Right renal pelvis (tissue), 4 donors: ENCODE measurements at places on chromosomes 4 and X.

DNA sequence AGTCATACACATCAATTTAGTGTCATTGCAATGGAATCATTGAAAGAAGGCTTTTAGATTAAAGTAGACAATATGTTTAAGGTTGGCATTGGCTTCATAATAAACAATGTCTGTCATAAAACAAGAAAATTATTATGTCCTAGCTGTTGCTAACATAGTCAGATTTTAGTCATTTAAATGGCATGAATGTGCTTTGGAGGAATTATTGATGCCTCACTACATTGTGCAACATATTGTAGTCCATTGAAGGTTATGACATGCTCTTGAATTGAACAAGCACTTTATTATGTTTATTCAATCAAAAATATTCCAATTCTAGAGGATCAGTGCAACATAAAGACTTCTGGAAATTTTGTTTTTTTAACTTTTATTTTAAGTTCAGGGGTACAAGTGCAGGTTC is 489.8 kb upstream of the AMOT start:
- no peak for DNase-seq

GRCh38 chr4:122749704-122750454 is 17.4 kb downstream of the BBS12 start:
- no peak for DNase-seq

- no peak for DNase-seq
Measured at GRCh38 chr4:121380776-121381462, at the start of gene QRFPR. Gene QRFPR (minus strand): TSS chr4:121381018. CDS start chr4:121380647, 371 bp downstream.

- no peak for DNase-seq
Measured at GRCh38 chr4:173765751-173766150, 235.7 kb upstream of the HAND2 start.

DNA sequence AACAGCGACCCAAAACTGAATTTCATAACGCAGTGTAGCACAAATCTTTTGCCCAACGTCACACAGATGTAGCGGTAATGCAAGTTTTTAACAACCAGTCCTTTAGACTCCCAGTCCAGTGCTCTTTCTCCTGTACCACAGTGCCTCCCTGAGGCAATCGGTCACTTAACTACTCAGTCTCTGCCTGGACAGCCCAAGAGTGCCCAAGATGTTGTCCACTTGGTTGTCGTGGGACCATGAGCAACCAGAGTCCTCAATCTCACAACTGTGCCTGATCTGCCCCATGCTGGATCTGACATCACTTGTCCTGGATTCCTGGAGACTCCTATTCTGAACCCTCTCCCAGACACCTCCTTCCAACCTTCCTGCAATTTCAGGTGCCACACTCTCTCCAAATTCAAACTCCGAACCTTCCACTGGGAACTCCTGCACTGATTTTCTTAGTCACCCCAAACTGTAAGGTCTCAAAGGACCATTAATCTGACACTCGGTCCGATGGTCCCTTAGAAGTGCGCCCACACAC is 702 bp downstream of the MMGT1 start:
- DNase-seq, result no peak

DNA sequence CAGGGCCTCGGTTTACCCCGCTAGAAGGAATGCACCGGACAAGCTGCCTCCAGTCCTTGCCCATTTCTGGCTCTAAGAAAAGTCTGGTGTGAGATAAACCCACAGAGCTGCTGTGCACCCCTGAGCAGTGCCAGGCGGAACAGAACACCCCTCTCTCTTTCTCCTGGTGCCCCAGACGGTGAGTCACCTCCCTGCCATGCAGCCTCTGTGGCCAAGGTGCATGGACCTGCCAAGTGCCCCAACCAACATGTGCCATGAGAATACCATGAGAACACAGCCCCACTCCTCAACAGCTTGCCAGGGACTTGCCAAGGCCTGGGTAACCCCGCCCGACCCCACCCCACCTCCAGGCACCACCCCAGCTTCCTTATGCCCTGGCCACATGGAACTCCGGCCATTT is 47.7 kb upstream of the MAN2B2 start:
- DNase-seq, result no peak

DNA sequence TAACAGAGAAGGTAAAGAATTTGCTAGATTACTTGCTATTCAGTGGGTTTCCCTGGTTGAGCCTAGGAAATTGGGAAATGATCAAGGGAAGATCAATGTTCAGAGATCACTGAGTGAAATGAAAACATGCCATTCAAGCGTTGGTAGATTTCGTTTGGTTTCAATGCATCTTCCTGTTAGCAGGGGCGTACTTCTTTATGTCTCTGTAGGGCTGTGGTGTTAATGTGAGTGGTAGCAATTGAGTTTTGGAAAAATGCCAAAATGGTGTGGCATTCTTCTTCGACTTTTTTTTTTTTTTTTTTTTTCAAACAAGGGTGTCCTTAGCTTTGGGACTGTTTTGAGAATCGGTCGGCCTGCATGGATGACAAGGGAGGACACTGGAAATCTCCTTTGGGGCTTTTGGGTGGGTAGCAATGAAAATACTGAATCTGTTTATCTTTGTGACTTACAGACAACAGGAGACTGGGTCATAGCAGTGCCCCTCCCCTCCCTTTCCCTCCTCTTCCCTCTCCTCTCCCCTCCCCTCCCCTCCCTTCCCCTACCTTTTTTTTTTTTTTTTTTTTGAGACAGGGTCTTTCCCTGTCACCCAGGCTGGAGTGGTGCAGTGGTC is 50.4 kb downstream of the SPRY1 start:
- no peak for DNase-seq

GRCh38 chrX:41516456-41516855 is 69.3 kb downstream of the NYX start:
- DNase-seq, result no peak

- no peak for DNase-seq
Measured at GRCh38 chr4:1810765-1811164, 17.7 kb downstream of the FGFR3 start.

GRCh38 chr4:23888421-23889319 is 1.2 kb downstream of the PPARGC1A start:
- no peak for DNase-seq

DNA sequence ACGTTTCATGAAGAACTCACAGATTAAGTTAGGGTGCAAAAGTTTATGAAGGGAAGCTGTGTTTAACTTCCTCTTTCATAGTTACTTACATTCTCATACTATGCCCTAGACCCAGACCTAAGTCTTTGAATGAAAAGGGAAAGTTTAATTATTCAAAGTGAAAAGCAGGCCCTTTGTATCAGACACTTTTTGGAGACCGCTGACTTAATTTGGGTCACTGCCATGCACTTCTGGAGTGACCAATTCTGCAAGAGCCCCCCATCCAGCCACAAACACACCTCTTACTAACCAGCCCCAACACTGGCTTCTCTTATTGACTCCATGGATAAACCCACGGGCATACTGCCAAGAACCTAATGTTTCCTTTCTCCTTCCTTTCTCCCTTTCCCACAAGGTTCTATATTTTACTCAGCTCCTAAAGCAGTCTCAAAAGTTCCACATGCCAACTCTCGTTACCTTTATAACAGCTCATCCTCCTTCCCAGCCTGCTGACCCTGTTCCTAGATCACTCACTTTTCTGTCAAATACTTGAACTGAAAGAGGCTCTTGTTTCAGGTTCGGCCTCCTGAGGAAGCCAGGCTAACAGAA is 34.5 kb downstream of the ABCE1 start:
- DNase-seq, result no peak

DNA sequence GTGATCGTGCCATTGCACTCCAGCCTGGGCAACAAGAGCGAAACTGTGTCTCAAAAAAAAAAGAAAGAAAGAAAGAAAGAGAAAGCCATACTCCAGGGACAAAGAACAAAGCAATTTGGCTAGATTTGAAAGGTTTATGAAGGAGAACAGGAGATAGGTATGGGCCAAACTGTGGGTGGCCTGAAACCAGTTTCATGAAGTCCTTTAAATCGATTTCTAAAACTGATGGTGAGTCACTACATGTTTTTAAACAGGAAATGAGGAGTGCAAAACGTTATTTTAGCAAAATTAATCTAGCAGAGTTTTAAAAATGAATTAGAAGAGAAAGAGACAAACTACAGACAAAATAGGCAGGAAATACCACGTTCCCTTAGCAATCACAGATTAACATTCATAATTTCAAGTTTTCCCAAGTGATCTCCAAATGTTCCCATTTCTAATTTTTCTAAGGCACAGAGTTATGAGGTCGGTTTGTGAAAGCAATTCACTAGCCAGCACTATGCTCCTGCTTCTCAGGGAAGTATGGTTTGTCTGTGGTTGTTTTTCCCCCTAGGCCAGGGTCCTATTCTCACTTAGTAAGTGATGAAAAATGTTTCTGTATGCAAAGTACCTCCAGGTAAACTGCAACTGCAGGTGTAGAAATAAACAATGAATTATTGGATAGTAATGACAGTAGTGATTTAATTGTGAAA is 190.6 kb downstream of the PPP3CA start:
- DNase-seq, result no peak

- DNase-seq, result no peak
Measured at GRCh38 chr4:103400405-103400804, 202.3 kb upstream of the CENPE start.

GRCh38 chrX:46648660-46649059 is 75.1 kb downstream of the CHST7 start:
- DNase-seq, result no peak

DNA sequence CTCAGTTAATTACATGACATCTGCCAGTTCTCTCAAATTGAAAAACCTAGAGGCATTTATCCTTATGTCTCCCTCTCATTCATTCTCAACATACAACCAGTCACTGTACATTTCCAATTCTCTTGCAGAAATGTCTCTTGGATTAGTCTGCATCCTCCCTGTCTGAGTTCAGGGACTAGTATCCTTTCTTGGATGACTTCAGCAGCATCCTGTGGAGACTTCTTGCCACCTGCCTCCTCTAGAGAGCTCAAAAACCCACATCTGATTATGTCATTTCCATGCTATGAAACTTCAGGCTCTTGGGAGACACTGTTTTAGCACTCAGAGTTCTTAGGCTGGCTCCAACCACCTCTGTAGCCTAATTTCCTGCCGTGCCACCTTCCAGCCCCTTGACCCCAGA is 515.1 kb upstream of the DIPK2B start:
- no peak for DNase-seq
